Stimulated activated CD4-positive, alpha-beta T cell treated with anti-CD3 and anti-CD28 coated beads, Interleukin-1b, Interleukin-23, amount 100 ng/mL, for 4 hours (primary cell): ENCODE measurements at places on chromosomes 16 and 17.

GRCh38 chr16:2782583-2783351 lies 4.6 kb downstream of the PRSS33 start:
- no peak for DNase-seq

- no peak for DNase-seq
Measured at GRCh38 chr17:2749058-2749783, at the start of gene CCDC92B. Gene CCDC92B, minus strand, starts transcription at chr17:2749652. Its CDS starts 14,507 bp downstream, at chr17:2735145.

DNA sequence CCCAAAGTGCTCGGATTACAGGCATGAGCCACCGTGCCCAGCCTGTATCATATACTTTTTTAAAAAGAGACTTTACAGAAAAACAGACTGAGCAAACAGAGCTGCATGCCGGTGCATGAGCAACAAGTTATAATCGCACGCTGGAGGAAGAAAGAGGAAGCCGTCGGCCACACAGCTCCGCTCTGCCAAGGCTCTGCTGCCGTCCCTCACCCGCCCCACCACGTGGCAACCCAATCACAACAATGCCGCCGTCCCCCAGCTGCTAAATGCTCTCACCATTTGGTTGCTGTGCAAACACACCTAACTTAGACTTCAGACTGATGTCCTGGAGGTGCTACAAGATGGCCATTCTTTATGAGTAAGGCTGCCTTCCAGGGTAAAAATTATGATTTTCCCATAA lies 83.5 kb downstream of the ADCY9 start:
- DNase-seq, result no peak

GRCh38 chr16:10770907-10771306 lies 27.3 kb downstream of the NUBP1 start:
- DNase-seq, result no peak

GRCh38 chr16:70777973-70778406 lies 23.0 kb downstream of the VAC14 start:
- DNase-seq, result no peak

- DNase-seq, result no peak
Measured at GRCh38 chr17:10754109-10754508, 24.3 kb upstream of the TMEM220 start.

- DNase-seq, result no peak
Measured at GRCh38 chr16:1887711-1888354, 15.9 kb upstream of the MEIOB start.

DNA sequence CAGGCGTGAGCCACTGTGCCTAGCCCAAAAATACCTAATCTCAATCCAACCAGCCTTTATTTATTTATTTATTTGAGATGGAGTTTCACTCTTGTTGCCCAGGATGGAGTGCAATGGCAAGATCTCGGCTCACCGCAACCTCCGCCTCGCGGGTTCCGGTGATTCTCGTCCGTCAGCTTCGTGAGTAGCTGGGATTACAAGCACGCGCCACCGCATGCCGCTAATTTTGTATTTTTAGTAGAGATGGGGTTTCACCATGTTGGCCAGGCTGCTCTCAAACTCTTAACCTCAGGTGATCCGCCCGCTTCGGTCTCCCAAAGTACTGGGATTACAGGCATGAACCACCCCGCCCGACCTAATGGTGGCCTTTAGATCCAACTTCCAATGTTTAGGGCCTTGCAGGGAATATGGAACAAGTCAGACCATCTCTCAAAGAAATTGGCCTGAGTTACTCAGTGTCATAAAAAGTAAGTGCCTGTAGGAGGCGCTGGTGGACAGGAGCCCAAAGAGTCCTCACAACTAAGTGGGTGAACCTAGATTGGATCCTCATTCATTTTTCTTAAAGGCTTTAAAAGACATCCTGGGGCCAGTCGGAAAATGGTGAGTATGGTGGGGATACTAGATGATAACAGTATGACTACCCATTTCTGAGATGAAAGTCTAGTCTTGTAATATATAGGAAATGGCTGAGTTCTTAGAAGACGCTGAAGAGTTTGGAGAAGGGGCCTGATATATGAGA lies 4.6 kb downstream of the ZSCAN10 start:
- DNase-seq, result no peak

GRCh38 chr17:42879596-42879985 lies 21.0 kb upstream of the G6PC1 start:
- no peak for DNase-seq

DNA sequence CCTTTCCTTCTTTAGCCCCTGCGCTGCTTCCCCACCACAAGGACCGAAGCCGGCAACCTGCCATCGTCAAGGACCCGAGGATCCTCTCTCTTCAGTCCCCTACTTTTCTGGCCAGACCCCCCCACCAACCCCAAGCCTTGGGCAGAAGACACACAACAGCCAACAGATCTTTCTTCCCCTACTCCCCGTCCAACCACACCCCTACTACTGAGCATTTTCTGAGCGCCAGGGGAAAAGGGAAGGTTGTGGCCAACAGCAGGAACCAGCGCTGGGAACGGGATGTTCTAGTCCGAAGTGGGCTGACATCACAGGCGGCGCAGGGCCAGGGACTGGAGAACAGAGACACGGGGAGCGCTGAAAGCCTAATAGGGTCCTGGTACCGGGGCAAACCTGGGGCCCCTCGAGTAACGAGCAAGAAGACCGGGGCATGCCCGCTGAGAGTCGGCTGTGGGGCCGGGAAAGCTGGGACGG lies 528 bp downstream of the PER1 start:
- DNase-seq, result no peak
